ENCODE measurements at places on chromosomes 2 and 18.
A peak's percentile ranks its signal among the peaks of the same experiment; 100 is the strongest.

- DNase-seq: no peak
Measured at GRCh38 chr2:56313500-56313921, 129.7 kb downstream of the CCDC85A start.

DNA sequence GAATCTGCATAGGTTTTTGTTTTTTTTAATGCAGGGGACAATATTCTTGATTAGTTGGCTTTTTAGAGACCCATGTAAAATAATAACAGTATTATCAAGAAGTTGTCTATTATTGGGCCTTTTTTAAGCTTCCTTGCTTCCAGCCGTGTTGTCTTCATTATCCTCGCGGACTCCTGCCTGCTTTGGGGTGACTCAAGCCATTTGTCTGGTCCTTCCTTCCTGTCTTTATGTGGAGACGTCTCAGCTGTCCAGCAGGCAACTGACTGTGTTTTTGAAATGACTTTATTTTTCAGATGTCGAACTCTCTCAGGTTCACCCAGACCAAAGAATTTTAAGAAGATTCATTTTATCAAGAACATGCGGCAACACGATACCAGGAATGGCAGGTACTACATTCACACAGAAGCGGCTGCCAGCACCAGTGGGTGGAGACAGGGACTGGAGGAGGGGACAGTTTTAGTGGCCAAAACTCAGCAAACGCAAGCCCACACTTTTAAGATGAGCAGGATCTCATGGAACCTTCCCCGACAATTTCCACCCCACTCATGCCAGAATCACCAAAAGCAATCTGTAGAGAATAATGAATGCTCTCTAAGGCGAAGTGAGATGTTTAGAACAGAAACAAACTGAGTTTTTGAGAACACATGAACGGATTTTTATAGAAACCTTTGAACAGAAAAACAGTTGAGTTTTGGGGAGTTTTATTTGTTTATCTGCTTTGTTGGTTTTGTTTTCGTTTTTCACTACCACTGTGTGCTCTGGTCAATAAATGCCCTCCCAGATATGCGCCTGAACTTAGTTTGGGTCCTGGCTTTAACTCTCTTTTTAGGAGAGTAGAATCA lies 59.1 kb downstream of the CABLES1 start:
- no peak for DNase-seq

- DNase-seq: no peak
Measured at GRCh38 chr18:50869150-50869549, 9.8 kb upstream of the ME2 start.

- no peak for DNase-seq
Measured at GRCh38 chr2:28627722-28628480, 123.7 kb upstream of the PPP1CB start.

- no peak for DNase-seq
Measured at GRCh38 chr18:13463526-13464210, 245.1 kb downstream of the LDLRAD4 start.

GRCh38 chr2:60932954-60933353 lies 51.6 kb downstream of the REL start:
- no peak for DNase-seq

DNA sequence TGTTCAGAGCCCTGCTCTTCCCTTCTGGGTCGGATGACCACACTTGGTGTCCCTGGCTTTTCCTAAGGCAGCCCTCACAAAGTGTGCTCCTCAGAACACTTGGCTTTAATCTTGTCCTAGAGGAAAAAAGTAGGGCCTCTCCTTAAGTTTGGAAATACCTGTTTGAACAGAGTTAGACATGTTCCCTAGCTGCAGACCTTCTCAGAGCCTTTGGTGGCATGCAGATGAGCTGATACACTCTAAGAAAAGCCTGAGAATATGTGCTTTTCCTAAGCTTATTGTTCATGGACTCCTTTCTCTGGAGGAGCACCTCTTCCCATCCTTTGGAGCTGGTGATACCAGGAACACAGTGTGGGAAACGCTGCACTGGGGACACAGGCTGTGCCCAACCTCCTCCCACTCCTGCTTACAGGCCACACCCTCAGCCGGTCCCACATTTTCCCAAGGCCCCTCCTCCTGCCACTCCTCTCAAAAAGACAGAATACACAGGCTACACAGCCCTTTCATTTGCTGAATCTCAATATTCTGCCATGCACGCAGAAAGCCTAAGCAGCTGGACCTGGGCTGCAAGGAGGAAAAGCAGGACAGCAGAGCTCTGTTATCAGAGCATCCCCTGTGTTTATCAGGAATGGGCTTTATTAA lies 443.6 kb downstream of the NBAS start:
- no peak for DNase-seq

DNA sequence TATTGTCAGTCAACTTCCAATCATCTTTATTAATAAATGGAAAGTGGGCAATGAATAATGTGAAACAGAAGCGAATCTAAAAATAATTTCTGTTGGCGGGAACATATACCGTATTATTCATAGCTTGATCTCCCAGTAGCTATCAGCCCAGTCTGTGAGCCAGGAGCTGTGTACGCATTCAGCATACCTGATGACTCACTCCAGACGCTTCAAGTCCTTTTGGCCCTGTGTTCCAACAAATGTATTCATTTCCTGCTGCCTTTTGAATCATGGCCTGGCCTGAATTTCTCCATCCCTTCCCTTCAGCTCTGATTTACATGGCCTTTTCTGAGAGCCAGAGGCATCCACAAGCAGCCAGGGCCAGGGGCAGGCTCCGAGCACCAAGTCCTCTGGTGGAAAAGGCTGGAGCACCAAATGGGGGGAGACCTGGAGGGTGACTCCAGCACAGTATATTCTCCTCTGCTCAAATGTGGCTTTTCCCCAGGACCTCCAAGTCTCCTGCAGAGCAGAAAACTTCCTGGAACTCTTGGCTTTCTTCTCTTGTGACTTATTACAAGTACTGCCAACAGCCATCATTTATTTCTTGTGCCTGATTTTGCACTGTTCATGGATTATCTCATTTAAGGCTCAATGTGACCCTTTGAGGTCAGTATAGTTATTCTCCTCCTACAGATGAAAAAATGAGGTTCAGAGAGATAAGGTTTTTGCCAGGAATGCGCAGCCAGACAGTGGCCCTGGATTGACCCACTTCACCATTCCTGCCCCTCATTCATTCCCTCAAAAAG lies 108.7 kb downstream of the EN1 start:
- DNase-seq: no peak

DNA sequence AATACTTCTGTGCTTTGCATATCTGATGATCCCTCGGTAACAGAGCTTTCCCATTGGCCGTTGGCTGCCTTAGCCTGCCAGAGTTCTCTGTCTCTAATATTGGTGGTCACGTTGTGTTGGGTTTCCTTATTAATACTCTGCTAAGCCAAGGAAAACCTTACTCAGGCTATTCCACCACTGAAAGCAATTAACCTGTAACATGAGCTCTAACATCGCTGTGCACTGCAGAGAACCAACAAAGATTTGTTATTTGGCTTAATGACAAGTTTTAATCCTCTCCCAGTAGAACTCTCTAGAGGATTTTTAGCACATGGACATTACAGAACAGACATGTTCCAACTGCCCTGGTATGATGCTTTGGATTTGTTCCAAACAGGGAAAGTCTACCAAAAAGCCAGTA lies 825.9 kb upstream of the POU3F3 start:
- DNase-seq: no peak

DNA sequence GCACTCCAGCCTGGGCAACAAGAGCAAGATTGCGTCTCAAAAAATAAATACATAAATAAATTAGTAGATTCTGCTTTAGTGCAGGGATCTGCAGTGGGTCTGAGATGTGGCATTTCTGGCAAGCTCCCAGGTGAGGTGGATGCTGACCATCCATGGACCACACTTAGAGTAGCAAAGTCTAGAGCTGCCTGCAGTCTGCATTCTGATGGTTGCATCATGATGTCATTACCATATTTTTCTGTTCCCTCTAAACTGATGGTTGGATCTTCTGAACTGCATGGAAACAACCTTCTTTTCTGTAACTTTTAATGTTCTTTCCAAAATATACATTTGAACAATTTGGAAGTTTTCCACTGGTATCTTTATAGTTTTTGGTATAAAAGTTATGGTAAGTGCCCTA lies 42.9 kb downstream of the MYL12B start:
- no peak for DNase-seq

GRCh38 chr18:1092228-1092627 lies 187.6 kb downstream of the ADCYAP1 start:
- DNase-seq: no peak

GRCh38 chr2:205060269-205060668 lies 515.0 kb downstream of the PARD3B start:
- DNase-seq: no peak

DNA sequence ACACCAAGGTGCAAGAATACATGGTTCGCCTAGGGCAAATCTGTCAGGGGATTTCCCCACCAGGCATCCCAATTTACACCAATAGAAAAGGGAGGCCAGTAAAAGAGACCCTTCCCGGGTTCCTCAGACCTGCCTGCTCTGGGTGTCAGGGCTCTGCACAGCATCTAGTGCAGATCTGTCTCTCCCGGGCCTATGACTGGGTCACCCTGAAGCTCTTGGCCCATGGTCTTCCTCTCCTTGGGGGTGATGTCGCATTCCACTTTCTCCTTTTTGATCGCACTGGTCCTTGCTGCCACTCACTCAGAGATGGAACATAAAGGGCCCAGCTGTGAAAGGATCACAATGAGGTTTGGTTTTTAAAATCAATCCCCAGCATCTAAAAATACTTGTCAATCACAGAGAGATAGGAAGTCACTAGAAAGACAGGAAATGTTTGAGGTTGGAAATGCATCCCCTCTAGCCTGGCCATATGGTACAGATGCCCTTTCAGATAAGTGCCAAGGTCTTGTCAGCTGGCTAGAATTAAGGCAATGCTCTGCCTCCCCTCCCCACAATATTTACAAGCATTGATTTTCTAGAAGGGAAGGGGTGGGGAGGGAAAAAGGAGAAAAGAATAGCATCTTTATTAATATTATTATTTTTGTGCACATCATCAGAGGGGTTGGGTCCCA lies 34.9 kb upstream of the AFTPH start:
- DNase-seq: no peak

GRCh38 chr2:160909781-160910242 lies 250.4 kb upstream of the TANK start:
- DNase-seq: no peak

- no peak for DNase-seq
Measured at GRCh38 chr2:139613264-139613663, 833.1 kb upstream of the NXPH2 start.

GRCh38 chr2:241558532-241559322 lies at the start of gene BOK:
Gene BOK (plus strand): TSS chr2:241558745. CDS start chr2:241559484, 739 bp downstream.
- no peak for DNase-seq

GRCh38 chr2:197261808-197262226 lies 48.8 kb downstream of the ANKRD44 start:
- DNase-seq: no peak

- DNase-seq: no peak
Measured at GRCh38 chr2:231780123-231780908, 766 bp downstream of the PDE6D start.

DNA sequence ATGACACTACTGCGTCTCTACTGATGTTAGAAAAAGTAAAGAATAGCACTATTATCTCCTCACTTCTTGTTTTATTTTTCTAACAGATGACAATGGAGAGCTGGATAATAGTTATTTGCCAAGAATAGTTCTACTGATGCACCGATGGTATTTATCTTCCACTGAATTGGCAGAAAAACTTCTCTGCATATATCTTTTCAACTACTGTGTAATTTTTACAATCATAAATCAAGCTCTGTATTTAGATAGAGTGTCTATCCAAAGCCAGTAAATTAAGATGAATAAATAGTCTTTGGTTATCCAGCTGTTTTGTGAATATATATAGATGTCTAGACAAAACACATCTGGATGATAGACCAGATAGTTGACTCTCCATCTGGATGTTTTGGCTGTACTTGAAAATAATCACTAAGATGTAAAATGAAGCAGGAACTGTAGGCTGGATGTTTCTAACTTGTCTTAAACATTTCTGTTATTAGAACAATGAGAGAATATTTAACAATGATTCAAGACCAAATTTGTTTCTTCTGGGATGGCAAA lies 40.1 kb downstream of the RASGRP3 start:
- DNase-seq: no peak

DNA sequence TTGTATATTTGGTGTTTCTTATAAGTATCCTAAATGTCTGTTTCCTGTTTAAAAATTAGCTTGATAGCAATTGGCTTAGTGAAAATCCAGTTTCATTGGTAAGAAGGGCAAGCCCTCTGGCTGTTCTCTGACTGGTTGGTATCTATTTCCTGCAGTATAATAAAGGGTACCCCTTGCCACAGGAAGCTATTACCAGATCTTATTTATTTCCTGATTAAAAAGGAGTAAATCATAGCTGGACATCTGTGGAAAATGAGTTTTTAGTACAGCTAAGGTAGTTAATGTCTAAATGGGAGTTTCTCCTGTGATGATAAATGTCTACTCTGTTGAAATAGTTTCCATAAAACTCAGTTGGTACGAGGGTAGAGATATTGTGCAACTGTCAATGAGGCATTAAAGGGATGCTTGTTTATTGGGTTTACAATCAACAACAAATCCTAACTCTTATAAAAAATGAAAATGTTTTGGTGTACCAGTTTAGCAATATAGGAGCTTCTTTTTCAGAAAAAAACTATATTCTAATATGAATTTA lies 58.7 kb downstream of the FASTKD2 start:
- no peak for DNase-seq

GRCh38 chr2:64453770-64454385 lies at the start of gene LGALSL:
Gene LGALSL (plus strand): TSS chr2:64454162. CDS start chr2:64454546, 384 bp downstream.
- peak; percentile 16 for DNase-seq

DNA sequence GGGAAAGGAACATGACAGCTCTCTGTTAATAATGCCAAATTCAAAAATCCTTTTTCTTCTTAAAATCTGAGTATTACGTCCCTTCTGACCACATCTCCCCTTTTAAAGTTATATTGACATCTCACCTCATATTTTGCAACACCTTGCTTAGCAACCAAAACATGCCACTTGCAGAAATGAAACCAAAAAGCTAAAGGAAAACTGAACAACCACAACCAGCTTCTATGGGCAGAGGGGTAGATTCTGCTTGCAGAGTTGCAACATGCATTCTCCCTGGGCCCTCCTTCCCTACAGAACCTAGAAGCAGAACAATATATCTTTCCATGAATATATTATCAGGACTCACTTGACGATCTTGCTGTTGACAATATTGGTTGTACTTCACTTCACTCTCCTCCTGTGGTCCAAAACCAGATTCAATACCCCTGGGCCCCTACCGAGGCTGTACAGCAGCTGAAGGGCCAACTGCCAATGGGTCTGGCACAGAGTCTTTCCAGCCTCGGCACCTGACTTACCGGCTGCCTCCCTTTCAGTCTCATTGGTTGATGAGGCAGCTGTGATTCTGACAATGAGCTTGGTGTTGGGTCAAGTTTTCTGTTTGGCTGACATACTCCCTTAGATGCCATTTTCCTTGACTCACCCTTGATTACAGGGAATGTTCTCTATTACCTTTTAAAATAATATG lies 616.6 kb downstream of the ZEB2 start:
- DNase-seq: no peak

- DNase-seq: no peak
Measured at GRCh38 chr2:226080334-226080733, 680.8 kb downstream of the NYAP2 start.

- no peak for DNase-seq
Measured at GRCh38 chr2:101969723-101970122, 22.0 kb upstream of the IL1R2 start.

GRCh38 chr2:20094955-20095354 lies 43.5 kb upstream of the LAPTM4A start:
- no peak for DNase-seq

GRCh38 chr2:65471409-65471808 lies 39.0 kb upstream of the SPRED2 start:
- no peak for DNase-seq

- DNase-seq: no peak
Measured at GRCh38 chr2:240234503-240234951, 94.1 kb upstream of the OTOS start.

GRCh38 chr18:59420244-59420643 lies 61.2 kb upstream of the LMAN1 start:
- DNase-seq: no peak

Data from T-cell (primary cell).